ENCODE measurements at places on chromosomes 11 and 22. TPM values are rescaled to one million over a fixed set of nuclear protein-coding genes. Genes with fewer than 3 reads are reported as not detected.

DNA sequence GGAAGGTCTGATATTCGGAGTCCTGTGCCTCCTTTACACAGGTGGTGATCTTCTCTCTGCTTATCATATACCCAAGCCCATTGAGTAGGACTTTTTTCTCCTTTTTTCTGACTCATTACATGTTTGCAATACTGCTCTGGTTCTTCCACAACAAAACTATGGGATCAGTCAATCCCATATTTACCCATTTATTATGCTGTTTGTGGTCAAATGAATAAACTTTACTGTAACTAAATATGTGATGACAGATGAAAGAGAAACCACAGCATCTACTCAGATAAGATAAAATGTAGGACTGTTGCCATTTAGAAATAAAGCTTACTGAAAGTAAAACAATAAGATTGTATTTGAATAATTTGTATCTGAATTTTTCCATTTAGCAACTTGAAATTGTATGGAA, 958.7 kb upstream of the FAT3 start:
- DNase-seq: no peak
- H3K4me3 ChIP-seq: no peak overlapping the region
- H3K27ac ChIP-seq: no peak overlapping the region
- H3K4me1 ChIP-seq: no peaks in the 10 kb centered on the region

GRCh38 chr11:44661311-44661717, 65.4 kb upstream of the TSPAN18 start:
- no peak for DNase-seq
- H3K4me1 ChIP-seq: no peaks in the 10 kb centered on the region
- no peak overlapping the region for H3K4me3 ChIP-seq
- H3K27me3 ChIP-seq: peaks cover 5% of the 10 kb centered on the region

Gene SYCE3
- not detected for total RNA-seq

DNA sequence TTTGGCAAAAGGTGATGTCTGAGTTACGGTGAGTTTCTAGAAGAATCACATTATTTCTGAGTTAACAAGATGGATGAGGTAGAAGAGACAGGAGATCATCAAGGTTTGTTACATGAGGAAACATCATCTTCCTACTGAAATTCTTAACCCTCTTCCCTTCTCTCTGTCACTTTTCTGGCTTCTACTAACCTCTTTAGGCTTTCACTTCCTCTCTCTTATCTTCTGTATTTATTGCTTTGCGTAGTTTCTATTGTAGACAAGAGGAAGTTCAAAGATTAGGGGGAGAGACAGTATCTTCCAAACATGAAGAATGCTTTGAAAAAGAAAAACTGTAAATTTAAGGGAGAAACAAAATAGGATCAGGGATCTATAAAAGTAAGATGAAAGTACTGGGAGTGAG, 75.4 kb downstream of the TRPC6 start:
- H3K4me3 ChIP-seq: no peak overlapping the region
- no peak overlapping the region for H3K27ac ChIP-seq
- H3K36me3 ChIP-seq: no peaks in the 10 kb centered on the region
- DNase-seq: no peak
- no peaks in the 10 kb centered on the region for H3K27me3 ChIP-seq

- H3K4me1 ChIP-seq: no peaks in the 10 kb centered on the region
- H3K4me3 ChIP-seq: no peak overlapping the region
- H3K27ac ChIP-seq: no peak overlapping the region
- H3K36me3 ChIP-seq: no peaks in the 10 kb centered on the region
These were observed 63.5 kb downstream of the CEP164 start for GRCh38 chr11:117391181-117391580.

GRCh38 chr22:43100225-43100624, 10.3 kb upstream of the BIK start:
- no peak overlapping the region for H3K4me3 ChIP-seq
- H3K27ac ChIP-seq: no peak overlapping the region
- H3K36me3 ChIP-seq: no peaks in the 10 kb centered on the region

Gene CCDC86
- total RNA-seq: 24.9 TPM

DNA sequence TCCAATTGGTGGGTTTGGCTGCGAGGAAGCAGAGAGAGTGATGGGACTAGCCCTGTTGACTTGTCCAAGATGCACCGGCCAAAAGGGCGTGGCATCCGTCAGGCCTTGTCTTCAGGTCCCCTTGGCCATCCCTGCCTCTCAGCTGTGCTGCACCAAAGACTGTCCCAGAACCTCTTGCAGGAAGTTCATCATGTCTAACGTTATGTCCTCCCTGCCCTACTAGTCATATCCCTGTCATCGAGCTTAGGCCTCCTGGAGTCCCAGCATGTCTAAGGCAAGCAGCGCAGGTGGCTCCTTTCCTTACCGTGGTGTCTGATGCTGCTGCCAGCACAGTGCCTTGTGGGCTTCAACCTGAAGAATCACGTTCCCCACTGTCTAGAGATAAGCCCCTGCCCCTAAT, 51.2 kb downstream of the NECTIN1 start:
- H3K27me3 ChIP-seq: no peaks in the 10 kb centered on the region
- no peak overlapping the region for H3K27ac ChIP-seq
- peaks cover 40% of the 10 kb centered on the region for H3K36me3 ChIP-seq
- H3K4me1 ChIP-seq: peaks cover 13% of the 10 kb centered on the region

Gene OR4D9
- not detected for total RNA-seq

Gene SNX32
- total RNA-seq: not detected

DNA sequence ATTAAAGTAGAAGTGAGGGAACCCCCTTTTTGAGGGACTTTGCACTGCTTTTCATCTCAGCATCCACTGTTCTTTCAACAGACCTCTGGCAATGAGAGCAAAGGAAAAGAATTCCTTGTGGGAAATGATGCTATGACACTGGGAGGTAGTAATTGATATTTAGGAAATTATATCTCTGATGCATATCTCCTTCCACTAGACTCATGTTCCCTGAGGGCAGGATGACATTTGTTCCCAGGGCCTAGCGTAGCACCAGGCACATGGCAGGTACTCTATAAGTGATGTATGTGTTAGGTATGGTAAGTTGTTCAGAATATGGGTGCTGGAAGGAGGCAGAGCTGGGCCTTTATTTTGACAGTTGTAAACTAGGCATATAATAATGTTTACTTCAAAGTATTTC, 142.9 kb downstream of the CCDC81 start:
- no peak overlapping the region for H3K27ac ChIP-seq
- no peak for DNase-seq
- peaks cover 5% of the 10 kb centered on the region for H3K4me1 ChIP-seq
- H3K36me3 ChIP-seq: no peaks in the 10 kb centered on the region
- H3K27me3 ChIP-seq: no peaks in the 10 kb centered on the region

DNA sequence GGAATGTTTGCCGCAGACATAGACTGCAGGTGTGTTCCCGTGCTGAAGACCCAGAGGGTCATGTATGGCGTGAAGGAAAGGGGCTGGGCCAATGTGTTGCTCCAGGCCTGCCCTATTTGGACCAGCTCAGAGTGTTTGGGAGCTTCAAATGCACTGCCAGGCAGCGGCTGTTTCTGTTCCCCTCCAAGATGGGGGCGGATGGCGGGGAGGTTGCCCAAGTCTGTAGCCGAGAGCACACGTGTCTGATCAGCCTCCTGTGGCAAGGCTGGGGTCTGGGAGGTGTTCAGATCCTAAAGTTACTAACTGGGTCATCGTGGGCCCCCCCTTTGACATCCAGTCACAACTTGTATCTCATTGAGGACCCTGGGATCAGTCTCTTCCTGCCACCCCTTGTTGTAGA, 45.5 kb downstream of the CACNA1I start:
- DNase-seq: no peak
- no peak overlapping the region for H3K27ac ChIP-seq
- no peaks in the 10 kb centered on the region for H3K27me3 ChIP-seq
- no peaks in the 10 kb centered on the region for H3K4me1 ChIP-seq

DNA sequence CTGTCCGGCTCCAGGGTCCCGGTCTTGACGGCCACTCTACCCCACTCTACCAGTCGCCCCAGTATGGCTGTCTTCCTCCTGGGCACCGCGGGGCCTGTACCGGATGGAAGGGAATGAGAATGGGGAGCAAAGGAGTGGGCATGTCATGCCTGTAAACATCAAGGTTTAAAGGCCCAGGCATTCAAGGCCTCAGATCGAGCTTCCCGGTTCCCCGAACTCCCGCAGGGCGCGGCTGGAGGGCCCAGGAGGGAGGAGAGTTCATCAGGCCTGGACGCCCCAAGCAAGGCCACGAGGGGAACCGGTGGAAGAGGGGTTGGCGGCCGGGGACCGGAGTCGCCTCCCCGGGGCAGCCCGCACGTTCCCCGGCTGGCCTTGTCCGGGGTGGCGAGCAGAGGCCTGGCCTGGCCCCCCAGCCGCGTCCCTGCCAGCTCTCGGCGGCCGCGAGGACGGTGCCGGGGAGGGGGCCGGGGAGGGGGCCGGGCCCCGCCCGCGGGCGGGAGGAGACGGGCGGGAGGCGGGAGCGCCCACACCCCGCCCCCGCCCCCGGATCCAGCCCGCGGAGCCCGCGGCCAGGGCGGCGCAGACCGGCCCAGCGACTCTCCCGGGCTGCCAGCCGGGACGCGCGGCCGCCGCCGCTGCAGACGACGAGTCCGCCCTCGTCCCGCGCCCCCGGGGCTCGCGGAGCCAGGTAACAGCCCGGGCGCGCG, at the start of gene CDC42EP1:
TSS of gene CDC42EP1 (plus strand) at position 580 of the 707 bp plus-strand sequence. CDS start 5,870 bp downstream, outside the sequence.
- H3K36me3 ChIP-seq: no peaks in the 10 kb centered on the region
- H3K27me3 ChIP-seq: no peaks in the 10 kb centered on the region
- H3K4me3 ChIP-seq: peak within 1 kb of the TSS; percentile 98
- peaks cover 18% of the 10 kb centered on the region for H3K4me1 ChIP-seq

GRCh38 chr11:44235765-44236201, 74.2 kb downstream of the ALX4 start:
- 0 out of 2 replicates have a peak, but pooled peaks cover 5% of the 10 kb centered on the region for H3K36me3 ChIP-seq
- no peak overlapping the region for H3K4me3 ChIP-seq
- H3K27me3 ChIP-seq: no peaks in the 10 kb centered on the region
- H3K27ac ChIP-seq: peak overlapping the region; percentile 84
- peak; percentile 73 for DNase-seq
- peaks cover 33% of the 10 kb centered on the region for H3K4me1 ChIP-seq

DNA sequence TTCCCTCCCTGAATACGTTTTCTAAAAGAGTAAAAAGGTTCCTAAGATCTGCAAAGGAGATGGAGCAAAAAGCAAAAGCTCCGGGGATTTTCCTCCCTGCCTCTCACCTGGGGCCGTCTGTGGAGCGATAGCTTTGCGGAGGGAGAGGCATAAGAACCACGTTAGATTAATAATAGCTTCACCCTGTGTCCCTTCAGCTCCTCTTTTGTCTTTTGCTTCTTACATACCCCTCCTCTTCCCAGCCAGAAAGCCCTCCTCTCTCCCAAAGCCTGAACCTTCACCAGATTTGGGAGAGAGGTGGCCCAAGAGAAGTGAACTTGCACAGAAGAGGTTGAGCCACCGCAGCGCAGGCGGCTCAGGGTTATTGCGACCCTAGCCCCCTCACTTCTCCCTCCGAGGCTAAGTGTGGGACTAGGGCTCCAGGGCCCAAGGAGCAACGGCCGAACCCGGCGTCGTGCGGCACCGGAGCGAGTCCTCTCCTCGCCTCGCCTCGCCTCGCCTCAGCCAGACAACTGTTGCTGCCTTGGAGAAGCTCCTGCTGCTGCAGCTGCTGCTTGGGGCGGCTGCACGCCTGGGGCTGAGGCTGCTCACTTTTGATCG, 97.6 kb upstream of the HSD17B12 start:
- no peaks in the 10 kb centered on the region for H3K4me1 ChIP-seq
- no peak overlapping the region for H3K4me3 ChIP-seq
- DNase-seq: no peak
- H3K27ac ChIP-seq: no peak overlapping the region

DNA sequence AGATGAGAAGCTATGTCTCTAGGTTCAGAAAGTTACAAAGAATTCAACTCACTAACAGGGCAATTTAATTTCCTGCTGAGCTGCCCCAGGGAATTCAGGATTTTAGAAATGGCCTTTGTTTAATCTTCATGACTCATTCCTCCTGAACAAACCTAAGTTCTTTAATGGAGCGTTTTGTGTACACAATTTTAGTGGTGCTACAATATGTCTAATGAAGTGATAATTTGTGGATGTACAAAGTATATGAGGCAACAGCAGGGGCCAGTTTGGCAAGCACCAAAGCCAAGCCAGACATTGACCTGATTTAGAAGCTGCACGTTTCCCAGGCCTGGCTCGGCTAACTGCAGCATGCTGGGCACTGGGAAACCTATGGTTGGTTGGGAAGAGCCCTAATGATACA, 34.4 kb upstream of the HEPHL1 start:
- H3K27ac ChIP-seq: no peak overlapping the region
- no peak for DNase-seq
- no peaks in the 10 kb centered on the region for H3K4me1 ChIP-seq
- H3K27me3 ChIP-seq: no peaks in the 10 kb centered on the region

Gene TBX10
- not detected for total RNA-seq

- no peaks in the 10 kb centered on the region for H3K36me3 ChIP-seq
- peaks cover under 1% of the 10 kb centered on the region for H3K4me1 ChIP-seq
- no peak overlapping the region for H3K4me3 ChIP-seq
- H3K27ac ChIP-seq: no peak overlapping the region
These were observed 15.7 kb downstream of the KCNA4 start for GRCh38 chr11:30000986-30001750.

DNA sequence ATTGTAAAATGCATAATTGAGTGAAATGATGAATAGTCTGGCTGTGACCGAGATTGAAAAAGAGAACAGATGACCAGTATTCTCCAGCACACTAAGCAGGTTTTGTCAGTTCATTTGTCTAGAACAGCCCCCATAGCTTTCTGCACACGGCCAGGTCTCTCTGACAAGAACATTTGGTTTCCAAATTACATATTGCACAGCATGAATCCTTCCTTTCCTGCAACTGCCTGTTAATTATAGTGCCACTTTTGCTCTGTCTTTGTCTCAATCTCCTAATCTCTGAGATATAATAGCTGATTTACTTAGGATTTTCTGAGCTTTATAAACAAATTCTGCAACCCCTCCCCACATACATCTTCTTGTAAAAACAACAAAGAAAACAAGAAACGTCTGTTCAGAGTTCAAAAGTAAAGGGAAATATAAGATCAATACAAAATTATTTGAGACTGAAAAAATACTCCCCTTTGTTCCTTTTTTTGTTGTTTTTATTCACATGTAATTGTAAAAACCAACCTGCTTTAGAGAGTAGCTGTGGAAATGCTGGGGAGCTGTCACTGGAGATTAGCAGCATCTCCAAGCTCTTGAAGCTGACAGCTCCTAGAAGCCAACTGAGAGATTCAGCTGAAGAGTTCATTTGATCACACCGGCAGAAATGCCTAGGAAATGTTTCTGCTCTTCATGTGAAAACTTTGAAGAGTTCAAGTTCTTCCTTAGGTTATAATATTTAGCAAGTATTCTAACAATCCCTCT, 998.1 kb downstream of the DLG2 start:
- H3K4me3 ChIP-seq: no peak overlapping the region
- H3K36me3 ChIP-seq: no peaks in the 10 kb centered on the region
- H3K27me3 ChIP-seq: no peaks in the 10 kb centered on the region
- H3K27ac ChIP-seq: no peak overlapping the region
- no peak for DNase-seq

DNA sequence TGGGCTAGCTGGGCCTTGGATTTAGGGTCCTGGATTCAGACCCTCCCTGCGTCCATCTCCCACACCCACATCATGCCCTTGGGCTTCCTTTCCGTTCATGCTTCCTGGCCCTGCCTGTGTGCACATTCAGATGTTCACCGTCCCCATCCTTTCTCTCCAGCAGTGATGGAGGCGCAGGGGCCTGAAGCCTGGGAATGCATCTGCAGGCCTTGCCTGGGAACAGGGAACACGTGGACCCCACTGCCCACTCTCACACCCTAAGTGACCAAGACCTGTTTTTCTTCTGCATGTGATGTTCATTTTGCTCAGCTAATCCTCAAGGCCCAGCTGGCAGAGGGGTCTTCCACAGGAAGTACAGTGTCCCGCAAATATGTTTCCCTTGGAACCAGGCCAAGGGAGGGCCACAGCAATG, 91.6 kb upstream of the PARVA start:
- H3K27me3 ChIP-seq: no peaks in the 10 kb centered on the region
- H3K27ac ChIP-seq: no peak overlapping the region
- H3K4me1 ChIP-seq: peaks cover 35% of the 10 kb centered on the region
- peak; percentile 48 for DNase-seq
- no peaks in the 10 kb centered on the region for H3K36me3 ChIP-seq

All from SJCRH30 (cell line).